CD4-positive, alpha-beta T cell (primary cell): ENCODE measurements at places on chromosomes 2 and 18. TPM values are rescaled to one million over a fixed set of nuclear protein-coding genes. Genes with fewer than 3 reads are reported as not detected.

GRCh38 chr18:22627506-22627905 is 209.8 kb upstream of the CTAGE1 start:
- no peak overlapping the region for H3K4me3 ChIP-seq
- H3K36me3 ChIP-seq, result no peaks in the 10 kb centered on the region
- H3K27ac ChIP-seq, result no peak overlapping the region

DNA sequence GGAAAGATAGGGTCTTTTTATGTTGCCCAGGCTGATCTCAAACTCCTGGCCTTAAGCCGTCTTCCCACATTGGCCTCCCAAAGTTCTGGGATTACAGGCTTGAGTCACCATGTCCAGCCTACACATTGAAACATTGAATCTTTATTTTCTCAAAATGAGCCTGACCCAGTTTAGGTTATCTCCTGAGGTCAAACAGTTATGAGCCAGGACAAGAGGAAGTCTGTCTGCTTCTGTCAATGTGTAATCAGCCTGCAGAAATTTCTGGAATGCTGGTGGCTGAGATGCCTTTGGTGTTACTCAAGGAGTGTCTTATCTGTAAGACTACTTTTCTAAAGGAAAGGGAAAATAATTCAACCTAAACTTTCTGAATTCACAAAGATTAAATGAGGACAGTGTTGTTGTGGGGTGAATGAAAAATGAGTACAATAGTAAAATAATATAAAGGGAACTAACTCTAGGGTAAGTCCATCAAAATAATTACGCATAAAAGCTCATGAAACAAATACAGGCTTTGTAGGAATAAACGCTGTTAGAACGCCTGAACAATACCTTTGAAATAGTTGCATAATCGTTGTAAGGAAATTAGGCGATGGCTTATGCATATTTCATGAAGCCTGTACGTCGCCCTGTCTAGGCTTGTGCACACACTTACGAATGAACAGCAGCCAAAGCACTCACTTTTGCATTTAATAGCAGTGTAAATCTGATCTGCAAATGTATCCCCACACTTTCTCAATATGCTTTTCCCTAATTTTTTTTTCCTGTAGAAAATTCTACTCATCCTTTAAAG is 260.8 kb downstream of the RDH14 start:
- H3K36me3 ChIP-seq, result no peaks in the 10 kb centered on the region
- H3K27ac ChIP-seq, result no peak overlapping the region
- no peaks in the 10 kb centered on the region for H3K27me3 ChIP-seq
- H3K4me3 ChIP-seq, result no peak overlapping the region
- no peak for DNase-seq

- no peaks in the 10 kb centered on the region for H3K27me3 ChIP-seq
- no peaks in the 10 kb centered on the region for H3K36me3 ChIP-seq
- DNase-seq, result no peak
- no peak overlapping the region for H3K27ac ChIP-seq
Measured at GRCh38 chr2:39547811-39548719, 111.0 kb upstream of the MAP4K3 start.

GRCh38 chr18:50558157-50558556 is 1.7 kb upstream of the MAPK4 start:
- peaks cover 75% of the 10 kb centered on the region for H3K27me3 ChIP-seq
- H3K4me1 ChIP-seq, result peaks cover 11% of the 10 kb centered on the region
- H3K27ac ChIP-seq, result no peak overlapping the region
- no peak for DNase-seq

DNA sequence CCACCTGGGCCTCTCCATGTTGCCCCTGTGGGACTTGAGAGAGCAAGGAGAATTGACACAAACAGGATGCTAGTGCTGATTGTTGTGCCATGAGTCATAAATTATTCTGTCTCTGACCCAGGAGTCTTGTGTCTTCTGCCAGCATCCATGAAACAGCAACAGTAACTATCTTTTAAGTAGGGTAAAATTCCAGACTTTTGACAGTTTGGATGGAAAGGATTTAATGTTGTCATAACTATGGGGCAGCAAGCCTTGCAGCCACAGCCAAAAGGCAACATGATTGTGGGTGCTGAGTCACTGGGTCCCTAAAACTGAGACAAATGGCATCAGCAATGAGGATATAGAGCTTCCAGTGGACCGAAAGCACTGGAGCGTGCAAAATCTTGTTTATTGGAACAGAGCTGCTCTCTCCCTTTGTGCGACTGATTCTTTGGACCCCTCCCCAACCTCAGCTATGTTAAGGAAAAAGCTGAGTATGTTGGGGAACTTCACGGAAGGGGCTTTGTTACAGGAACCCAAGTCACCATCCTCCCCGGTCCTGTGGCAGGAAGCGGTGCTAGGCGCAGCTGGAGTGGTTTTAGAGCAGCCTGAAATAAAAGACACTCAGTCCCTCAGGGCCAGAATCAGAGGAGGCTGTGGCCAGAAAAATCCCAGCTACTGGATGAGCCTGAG is 9.6 kb upstream of the ITPRIPL1 start:
- H3K4me1 ChIP-seq, result peaks cover 42% of the 10 kb centered on the region
- no peaks in the 10 kb centered on the region for H3K27me3 ChIP-seq
- no peaks in the 10 kb centered on the region for H3K36me3 ChIP-seq
- DNase-seq, result no peak

DNA sequence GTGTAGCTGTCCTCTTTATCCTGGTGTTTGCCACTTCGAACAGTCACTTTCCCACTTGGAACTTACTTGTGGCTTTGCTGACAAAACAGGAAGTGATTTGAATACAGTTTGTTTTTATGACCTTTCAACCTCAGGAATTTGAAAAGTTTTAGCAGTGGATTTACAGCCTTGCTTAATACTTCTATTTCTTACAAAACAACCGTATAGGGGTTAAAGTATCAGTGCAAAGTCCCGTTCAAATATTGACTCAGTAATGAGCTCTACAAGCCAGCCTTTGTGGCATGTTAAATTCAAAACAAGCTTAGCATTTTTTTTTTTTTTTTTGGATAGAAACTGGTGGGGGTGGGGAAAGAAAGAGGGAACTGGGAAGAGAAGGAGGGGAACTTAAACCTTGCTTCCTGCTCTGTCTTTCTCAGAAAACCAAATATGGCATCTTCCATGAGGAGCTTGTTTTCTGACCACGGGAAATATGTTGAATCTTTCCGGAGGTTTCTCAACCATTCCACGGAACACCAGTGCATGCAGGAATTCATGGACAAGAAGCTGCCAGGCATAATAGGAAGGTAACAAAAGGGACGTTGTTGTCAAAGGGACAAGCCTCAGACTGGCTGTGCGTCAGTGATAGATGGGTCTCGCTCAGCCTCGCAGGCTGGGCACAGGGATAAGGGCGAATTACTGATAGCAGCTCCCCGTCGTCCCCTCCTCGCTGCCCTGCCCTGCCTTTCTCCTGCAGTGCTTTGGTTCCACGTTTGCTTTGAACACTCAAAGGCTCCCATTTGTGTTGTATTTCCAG is at the start of gene HNMT:
TSS of gene HNMT (plus strand) at position 408 of the 793 bp plus-strand sequence. CDS start at position 427, 19 bp downstream.
- H3K4me1 ChIP-seq, result no peaks in the 10 kb centered on the region
- H3K27me3 ChIP-seq, result no peaks in the 10 kb centered on the region
- DNase-seq, result no peak
- H3K27ac ChIP-seq, result no peak within 1 kb of the TSS
- peak within 1 kb of the TSS; percentile 33 for H3K4me3 ChIP-seq

DNA sequence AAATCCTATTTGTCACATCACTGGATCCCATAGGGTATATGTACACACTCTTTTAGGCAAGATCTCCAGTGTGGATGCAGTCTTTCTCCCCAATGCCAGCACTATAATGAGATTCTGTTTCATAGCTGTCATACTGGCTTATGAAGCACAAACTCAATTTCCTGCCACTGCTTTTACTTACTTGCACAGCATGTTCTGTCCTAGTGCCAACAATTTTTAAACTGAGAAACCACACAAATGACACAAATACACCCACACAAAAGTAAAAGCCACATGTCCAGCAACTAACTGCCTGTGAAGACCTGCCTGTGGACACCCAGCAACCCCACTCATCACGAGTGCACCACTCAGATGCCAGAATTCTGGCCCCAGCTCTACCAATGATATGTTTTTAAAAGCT is 29.6 kb upstream of the RNU4ATAC start:
- no peaks in the 10 kb centered on the region for H3K27me3 ChIP-seq
- H3K4me3 ChIP-seq, result no peak overlapping the region
- peaks cover 38% of the 10 kb centered on the region for H3K36me3 ChIP-seq
- no peak overlapping the region for H3K27ac ChIP-seq
- H3K4me1 ChIP-seq, result no peaks in the 10 kb centered on the region
- DNase-seq, result no peak

DNA sequence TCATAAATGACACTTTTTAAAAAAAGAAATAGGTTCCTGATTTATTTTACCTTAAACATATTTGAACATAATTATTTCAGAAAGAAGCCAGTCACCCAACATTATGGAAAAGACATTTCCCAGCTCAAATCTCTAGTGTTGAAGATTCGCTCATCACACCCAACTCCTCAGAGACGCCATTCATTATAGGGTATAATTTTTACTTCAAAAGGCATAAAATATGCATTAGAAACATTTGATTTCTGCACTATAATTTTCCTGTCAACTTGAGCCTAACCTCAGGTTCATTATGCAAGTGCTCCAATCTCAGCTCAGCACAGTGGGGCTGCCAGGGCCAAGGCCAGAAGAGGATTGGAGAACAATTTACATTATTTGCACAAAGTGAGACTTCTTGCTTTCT is 58.8 kb upstream of the TTN start:
- H3K36me3 ChIP-seq, result no peaks in the 10 kb centered on the region
- no peaks in the 10 kb centered on the region for H3K27me3 ChIP-seq
- H3K4me3 ChIP-seq, result no peak overlapping the region
- no peaks in the 10 kb centered on the region for H3K4me1 ChIP-seq

DNA sequence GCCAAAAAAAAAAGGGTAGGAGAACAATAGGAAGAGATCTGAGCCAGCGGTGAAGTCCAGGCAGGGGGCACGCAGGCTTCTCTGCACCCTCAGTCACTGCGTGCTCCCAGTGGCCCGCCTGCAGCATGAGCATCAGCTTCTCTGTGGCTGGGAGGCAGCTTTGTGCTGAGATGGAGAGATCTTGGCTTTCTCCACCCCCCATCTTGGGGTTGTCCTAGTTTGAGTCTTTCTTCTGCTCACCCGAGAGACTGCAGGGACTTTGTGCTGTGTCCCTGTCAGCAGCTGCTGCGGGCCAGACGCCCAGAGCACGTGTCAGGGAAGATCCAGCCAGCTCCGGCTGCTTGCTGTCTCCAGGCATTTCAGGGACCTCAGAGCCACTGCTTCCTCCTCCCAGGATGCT is 20.3 kb downstream of the TRAPPC12 start:
- peaks cover 66% of the 10 kb centered on the region for H3K36me3 ChIP-seq
- no peaks in the 10 kb centered on the region for H3K27me3 ChIP-seq
- no peak for DNase-seq
- peaks cover 4% of the 10 kb centered on the region for H3K4me1 ChIP-seq
- H3K27ac ChIP-seq, result no peak overlapping the region
- no peak overlapping the region for H3K4me3 ChIP-seq

DNA sequence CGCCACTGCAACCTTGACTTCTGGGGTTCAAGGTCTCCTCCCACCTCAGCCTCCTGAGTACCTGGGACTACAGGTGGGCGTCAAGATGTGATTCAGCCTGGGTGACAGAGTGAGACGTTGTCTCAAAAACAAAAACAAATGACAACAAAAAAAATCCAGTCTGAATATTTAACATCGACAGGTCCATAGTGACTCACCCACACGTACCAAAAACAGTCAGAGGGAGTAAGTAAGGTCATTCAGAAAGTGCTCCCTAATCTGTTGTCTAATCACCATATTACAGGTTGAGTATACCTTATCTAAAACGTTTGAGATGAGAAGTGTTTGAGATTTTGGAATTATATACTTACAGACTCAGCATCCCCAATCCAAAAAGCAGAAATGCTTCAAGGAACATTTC is 24.4 kb downstream of the SAP130 start:
- no peak overlapping the region for H3K27ac ChIP-seq
- no peak for DNase-seq
- H3K4me3 ChIP-seq, result no peak overlapping the region
- H3K36me3 ChIP-seq, result peaks cover 80% of the 10 kb centered on the region

- H3K4me3 ChIP-seq, result no peak overlapping the region
- no peak for DNase-seq
- H3K4me1 ChIP-seq, result no peaks in the 10 kb centered on the region
- peaks cover 76% of the 10 kb centered on the region for H3K36me3 ChIP-seq
- H3K27ac ChIP-seq, result no peak overlapping the region
Measured at GRCh38 chr2:10424051-10424450, 24.1 kb downstream of the ODC1 start.

DNA sequence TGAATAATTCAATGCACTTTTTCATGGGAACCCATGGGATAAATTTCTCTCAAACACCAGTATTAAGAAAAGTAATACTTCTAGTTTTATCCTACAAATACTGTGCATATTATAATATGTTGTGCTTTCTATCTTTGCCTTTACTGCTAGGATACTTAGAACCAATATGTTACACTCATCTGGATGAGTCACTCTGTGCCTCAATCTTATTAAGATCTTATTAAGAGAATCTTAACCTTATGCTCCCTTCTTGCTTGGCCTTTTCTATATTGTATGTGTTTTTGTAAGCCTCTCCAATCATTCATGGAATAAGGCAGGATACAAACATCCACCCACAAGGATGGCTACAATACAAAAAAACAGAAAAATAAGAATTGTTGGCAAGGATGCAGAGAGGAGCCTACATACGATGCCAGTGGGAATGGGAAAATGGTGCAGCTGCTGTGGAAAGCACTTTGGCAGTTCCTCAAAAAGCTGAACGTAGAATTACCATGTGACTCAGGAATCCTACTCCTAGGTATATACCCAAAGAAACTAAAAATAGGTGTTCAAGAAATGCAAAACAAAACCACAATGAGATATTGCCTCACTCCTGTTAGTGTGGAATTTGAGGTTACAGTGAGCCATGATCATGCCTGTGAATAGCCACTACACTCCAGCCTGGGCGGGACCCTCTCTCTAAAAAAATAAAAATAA is 10.7 kb upstream of the TWSG1 start:
- DNase-seq, result no peak
- H3K4me3 ChIP-seq, result no peak overlapping the region
- H3K4me1 ChIP-seq, result no peaks in the 10 kb centered on the region
- no peak overlapping the region for H3K27ac ChIP-seq

- H3K27ac ChIP-seq, result no peak overlapping the region
- no peaks in the 10 kb centered on the region for H3K4me1 ChIP-seq
- H3K4me3 ChIP-seq, result no peak overlapping the region
- no peak for DNase-seq
- H3K27me3 ChIP-seq, result no peaks in the 10 kb centered on the region
Measured at GRCh38 chr18:3930126-3931012, 480.4 kb downstream of the TGIF1 start.

DNA sequence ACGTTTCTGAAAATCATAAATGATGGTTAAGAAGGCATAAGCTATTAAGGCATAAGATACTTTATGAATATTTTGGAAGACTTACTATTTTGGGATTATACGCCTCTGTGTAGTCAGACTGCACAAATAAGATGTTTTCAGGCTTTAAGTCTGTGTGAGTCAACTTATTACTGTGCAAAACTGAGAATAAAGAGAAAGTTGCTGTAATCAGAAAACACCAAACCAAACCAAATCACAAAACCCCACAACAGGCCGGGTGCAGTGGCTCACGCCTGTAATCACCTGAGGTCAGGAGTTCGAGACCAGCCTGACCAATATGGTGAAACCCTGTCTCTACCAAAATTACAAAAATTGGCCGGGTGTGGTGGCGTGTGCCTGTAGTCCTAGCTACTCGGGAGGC is 7.7 kb downstream of the CLK1 start:
- H3K4me3 ChIP-seq, result no peak overlapping the region
- H3K27ac ChIP-seq, result no peak overlapping the region
- no peak for DNase-seq
- peaks cover 21% of the 10 kb centered on the region for H3K4me1 ChIP-seq

LOXHD1 gene
- total RNA-seq, result not detected

UXS1 gene
- total RNA-seq, result 59.3 TPM

C2orf78 gene
- not detected for total RNA-seq

CLEC4F gene
- not detected for total RNA-seq

NTSR2 gene
- total RNA-seq, result not detected

POTEJ gene
- total RNA-seq, result not detected

SLC9A4 gene
- total RNA-seq, result not detected
